ENCODE measurements at places on chromosomes 11 and 22.
A peak's percentile ranks its signal among the peaks of the same experiment; 100 is the strongest.

GRCh38 chr11:100578831-100579311, 108.2 kb upstream of the ARHGAP42 start:
- no peak for DNase-seq

- no peak for DNase-seq
Observed at GRCh38 chr11:43378897-43379296, 20.2 kb downstream of the TTC17 start.

DNA sequence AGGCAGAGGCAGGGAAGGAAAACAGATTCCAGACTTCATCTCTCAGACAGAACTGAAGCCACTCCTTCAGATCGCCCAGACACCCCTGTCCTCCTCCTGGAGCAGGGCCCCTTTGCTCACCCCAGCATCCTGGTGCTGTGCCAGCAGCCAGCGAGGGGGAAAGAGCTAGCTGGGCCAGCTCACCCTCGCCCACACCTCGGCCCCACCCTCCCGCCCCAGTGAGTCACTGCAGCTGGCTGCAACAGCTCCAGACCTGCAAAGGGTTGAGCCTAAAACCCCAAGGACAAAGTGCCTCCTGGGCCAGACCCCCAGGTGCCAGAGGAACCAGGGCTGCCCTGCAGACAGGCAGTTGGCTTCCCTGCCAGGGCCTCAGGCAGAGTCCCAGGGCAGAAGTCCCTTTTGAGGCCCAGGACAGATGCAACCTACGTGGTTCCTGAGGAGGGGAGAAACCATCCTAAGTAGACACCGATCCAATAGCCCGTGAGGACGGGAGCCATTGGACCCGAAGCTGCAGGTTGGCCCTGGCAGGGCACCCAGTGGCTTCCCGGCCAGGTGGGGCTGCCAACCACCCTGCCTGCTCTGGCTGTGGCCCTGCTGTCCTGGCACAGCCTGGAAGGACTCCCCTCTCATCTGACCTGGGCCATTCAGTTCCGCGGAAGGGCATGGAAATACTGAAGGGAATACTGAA, 7.2 kb downstream of the AHNAK start:
- peak; percentile 53 for DNase-seq

DNA sequence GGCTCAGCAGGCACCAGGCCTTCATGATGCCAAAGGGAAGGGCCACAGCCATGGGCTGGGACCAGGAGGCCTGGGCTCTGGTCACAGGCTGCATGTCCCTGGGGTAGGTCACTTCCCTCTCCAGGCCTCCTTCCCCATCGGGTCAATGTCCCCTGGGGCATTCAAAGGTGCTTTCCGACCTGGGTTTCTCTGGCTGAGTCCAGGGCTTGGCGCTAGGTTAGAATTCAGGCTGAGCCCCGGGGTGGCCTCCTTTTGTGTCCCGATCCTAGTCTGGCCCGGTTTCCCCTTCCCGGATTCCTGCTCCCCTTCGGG, 12.2 kb downstream of the MAFF start:
- no peak for DNase-seq

GRCh38 chr11:94379613-94380012, 21.6 kb downstream of the GPR83 start:
- no peak for DNase-seq

- no peak for DNase-seq
Observed at GRCh38 chr11:63537293-63538101, 889 bp downstream of the PLAAT4 start.

- DNase-seq = no peak
Observed at GRCh38 chr11:63405114-63405513, 35.5 kb downstream of the SLC22A9 start.

GRCh38 chr11:9771071-9771511, 107.2 kb downstream of the SWAP70 start:
- no peak for DNase-seq

DNA sequence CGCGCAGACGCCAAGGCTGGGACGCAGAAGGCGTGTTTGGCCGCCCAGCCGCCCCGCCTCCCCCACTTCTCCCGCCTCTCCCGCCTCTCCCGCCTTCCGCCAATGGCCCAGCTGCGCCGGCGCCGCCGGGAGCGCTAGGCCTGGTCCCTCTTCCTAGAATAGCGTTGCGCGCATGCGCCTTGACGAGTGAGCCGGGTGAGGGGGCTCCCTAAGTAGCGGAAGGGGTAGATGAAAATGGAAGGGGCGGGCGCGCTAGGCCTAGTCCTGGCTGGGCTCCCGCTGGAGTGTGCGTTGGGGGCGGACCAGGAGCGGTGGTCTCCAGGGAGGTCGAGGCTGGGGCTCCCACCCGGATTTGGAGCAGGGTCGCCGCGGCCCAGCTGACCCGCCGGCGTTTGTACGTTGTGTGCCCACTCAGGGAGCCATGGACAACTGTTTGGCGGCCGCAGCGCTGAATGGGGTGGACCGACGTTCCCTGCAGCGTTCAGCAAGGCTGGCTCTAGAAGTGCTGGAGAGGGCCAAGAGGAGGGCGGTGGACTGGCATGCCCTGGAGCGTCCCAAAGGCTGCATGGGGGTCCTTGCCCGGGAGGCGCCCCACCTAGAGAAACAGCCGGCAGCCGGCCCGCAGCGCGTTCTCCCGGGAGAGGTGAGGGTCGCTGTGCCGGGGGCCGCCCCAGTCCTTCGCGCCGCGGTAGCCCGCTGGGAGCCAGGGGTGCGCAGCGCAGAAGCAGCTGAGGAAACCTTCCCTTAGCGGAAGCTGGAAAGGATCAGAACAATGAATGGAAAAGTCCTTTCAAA, at the start of gene AKIP1:
Gene AKIP1, plus strand, starts transcription at position 161 of the 795 bp plus-strand sequence. Its CDS starts 261 bp downstream, at position 422.
- peak; percentile 75 for DNase-seq

- DNase-seq = no peak
Observed at GRCh38 chr11:102637731-102638130, 12.6 kb upstream of the MMP20 start.

- DNase-seq = no peak
Observed at GRCh38 chr22:23218053-23218866, 38.0 kb downstream of the BCR start.

- no peak for DNase-seq
Observed at GRCh38 chr11:88089134-88089533, 86.1 kb downstream of the RAB38 start.

GRCh38 chr11:17273211-17273610, 3.3 kb upstream of the NUCB2 start:
- DNase-seq = no peak

DNA sequence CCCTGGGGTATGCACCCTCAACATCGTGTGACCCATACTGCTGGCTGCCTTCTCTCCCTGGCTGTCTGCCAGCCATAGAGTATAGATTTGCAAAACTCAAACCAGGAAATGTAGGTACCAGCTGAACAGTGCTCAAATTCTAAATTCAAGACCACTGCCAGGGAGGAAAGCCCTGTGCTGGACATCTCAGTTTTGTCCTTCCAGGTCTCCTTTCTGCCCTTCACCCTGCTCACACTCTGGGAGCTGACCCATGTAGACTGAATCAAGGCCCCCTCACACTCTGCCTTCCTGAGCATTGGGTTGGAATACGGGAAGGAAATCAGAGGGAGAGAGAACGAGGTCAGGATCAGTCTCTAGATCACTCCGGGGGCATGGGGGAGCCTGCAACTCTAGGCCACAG, 12.4 kb upstream of the DRD2 start:
- no peak for DNase-seq

DNA sequence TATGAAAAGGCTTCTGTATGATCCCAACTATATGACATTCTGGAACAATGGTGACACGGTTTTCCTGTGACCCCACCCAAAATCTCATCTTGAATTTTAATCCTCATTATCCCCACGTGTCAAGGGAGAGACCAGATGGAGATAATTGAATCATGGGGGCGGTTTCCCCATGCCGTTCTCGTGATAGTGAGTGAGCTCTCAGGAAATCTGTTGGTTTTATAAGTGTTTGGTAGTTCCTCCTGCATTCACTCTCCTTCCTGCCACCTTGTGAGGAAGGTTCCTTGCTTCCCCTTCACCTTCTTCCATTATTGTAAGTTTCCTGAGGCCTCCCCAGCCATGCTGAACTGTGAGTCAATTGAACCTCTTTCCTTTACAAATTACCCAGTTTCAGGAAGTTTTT, 53.1 kb upstream of the TSPAN18 start:
- no peak for DNase-seq

- DNase-seq = no peak
Observed at GRCh38 chr11:68326334-68327215, 14.2 kb downstream of the LRP5 start.

GRCh38 chr11:69086152-69087132, 37.7 kb downstream of the TPCN2 start:
- DNase-seq = no peak

Data from effector memory CD4-positive, alpha-beta T cell (primary cell).